ENCODE measurements at places on chromosomes 1 and 21. TPM values are rescaled to one million over a fixed set of nuclear protein-coding genes. Genes with fewer than 3 reads are reported as not detected.

- no peaks in the 10 kb centered on the region for H3K27me3 ChIP-seq
- no peak overlapping the region for H3K27ac ChIP-seq
- H3K4me1 ChIP-seq = no peaks in the 10 kb centered on the region
- no peaks in the 10 kb centered on the region for H3K36me3 ChIP-seq
- no peak for DNase-seq
Observed at GRCh38 chr1:43011020-43011419, 52.4 kb upstream of the SLC2A1 start.

DNA sequence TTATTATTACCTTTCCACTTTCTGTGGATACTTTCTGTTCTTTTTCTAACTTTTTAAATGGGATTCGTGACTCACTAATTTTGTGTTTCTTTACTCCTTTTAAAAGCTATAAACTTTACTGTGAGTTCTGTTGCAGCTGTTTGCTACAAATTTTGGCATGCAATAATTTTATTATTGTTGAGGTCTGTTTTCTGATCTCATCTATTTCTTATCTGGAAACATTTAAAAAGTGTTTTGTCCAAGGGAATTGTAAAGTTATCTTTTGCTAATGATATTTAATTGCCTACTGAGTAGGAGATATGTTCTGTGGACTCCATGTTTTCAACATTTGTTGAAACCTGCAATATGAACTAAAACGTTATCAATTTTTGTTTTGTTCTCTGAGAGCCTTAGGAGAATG lies 138.1 kb upstream of the COL6A1 start:
- DNase-seq = no peak
- peaks cover 4% of the 10 kb centered on the region for H3K27me3 ChIP-seq
- H3K27ac ChIP-seq = no peak overlapping the region
- H3K4me1 ChIP-seq = peaks cover 18% of the 10 kb centered on the region
- H3K36me3 ChIP-seq = peaks cover 2% of the 10 kb centered on the region
- no peak overlapping the region for H3K4me3 ChIP-seq

- no peaks in the 10 kb centered on the region for H3K27me3 ChIP-seq
- peak overlapping the region; percentile 83 for H3K27ac ChIP-seq
- no peaks in the 10 kb centered on the region for H3K36me3 ChIP-seq
- no peak for DNase-seq
- peak overlapping the region; percentile 19 for H3K4me3 ChIP-seq
- H3K4me1 ChIP-seq = peaks cover 87% of the 10 kb centered on the region
Observed at GRCh38 chr1:41672173-41672572, 187.7 kb upstream of the EDN2 start.

- H3K4me1 ChIP-seq = peaks cover 54% of the 10 kb centered on the region
- peaks cover 5% of the 10 kb centered on the region for H3K36me3 ChIP-seq
- DNase-seq = no peak
- H3K27me3 ChIP-seq = no peaks in the 10 kb centered on the region
Observed at GRCh38 chr1:168470901-168471431, 72.8 kb downstream of the XCL2 start.

DNA sequence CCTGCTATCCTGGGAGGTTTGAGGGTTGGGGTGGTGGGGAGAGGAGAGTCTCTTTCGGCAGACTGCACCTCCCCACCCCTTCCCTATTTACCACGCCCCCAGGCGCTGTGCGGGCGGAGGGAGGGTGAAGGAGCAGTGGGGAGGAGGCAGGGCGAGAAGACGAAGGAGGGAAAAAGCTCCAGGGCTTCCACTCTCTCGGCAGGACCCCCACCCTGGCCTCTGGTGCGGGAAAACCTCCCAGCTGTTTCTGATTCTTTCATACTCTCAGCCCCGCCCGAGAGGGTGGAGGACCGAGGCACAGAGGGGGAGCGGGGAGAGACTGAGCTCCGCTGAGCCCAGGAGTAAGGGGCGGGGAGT lies 866 bp upstream of the WNT2B start:
- peak; percentile 10 for DNase-seq
- H3K4me1 ChIP-seq = peaks cover 2% of the 10 kb centered on the region
- H3K27me3 ChIP-seq = peaks cover 37% of the 10 kb centered on the region
- no peak overlapping the region for H3K27ac ChIP-seq
- H3K4me3 ChIP-seq = peak overlapping the region; percentile 67

- peaks cover 3% of the 10 kb centered on the region for H3K36me3 ChIP-seq
- peaks cover 40% of the 10 kb centered on the region for H3K4me1 ChIP-seq
- DNase-seq = no peak
- peak overlapping the region; percentile 87 for H3K4me3 ChIP-seq
Observed at GRCh38 chr1:35931446-35932157, 697 bp downstream of the AGO3 start.

DNA sequence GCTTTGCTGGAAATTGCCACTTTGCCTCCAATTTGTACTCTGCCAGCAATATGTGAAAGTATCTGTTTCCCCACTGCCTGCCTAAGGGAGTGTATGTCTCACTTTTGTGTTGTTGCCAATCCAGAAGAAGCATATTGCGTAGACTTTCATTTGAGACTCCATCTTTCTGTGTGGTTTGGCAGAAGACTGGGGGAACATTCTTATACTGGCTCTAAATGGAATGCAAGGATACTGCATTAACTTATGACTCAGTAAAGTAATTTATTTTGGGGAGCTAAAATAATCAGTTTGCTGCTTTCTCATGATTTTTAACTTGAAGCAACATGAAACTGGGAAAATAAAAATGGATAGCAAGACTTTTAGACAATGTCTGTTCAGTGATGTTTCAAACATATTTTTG lies 107.7 kb upstream of the TMPRSS2 start:
- H3K4me3 ChIP-seq = no peak overlapping the region
- H3K36me3 ChIP-seq = no peaks in the 10 kb centered on the region
- no peak for DNase-seq
- H3K4me1 ChIP-seq = no peaks in the 10 kb centered on the region
- H3K27me3 ChIP-seq = peaks cover 10% of the 10 kb centered on the region

GRCh38 chr1:116851846-116852245 lies 57.9 kb upstream of the PTGFRN start:
- peaks cover 29% of the 10 kb centered on the region for H3K4me1 ChIP-seq
- no peak overlapping the region for H3K27ac ChIP-seq
- no peaks in the 10 kb centered on the region for H3K27me3 ChIP-seq
- no peak for DNase-seq
- H3K36me3 ChIP-seq = no peaks in the 10 kb centered on the region

DNA sequence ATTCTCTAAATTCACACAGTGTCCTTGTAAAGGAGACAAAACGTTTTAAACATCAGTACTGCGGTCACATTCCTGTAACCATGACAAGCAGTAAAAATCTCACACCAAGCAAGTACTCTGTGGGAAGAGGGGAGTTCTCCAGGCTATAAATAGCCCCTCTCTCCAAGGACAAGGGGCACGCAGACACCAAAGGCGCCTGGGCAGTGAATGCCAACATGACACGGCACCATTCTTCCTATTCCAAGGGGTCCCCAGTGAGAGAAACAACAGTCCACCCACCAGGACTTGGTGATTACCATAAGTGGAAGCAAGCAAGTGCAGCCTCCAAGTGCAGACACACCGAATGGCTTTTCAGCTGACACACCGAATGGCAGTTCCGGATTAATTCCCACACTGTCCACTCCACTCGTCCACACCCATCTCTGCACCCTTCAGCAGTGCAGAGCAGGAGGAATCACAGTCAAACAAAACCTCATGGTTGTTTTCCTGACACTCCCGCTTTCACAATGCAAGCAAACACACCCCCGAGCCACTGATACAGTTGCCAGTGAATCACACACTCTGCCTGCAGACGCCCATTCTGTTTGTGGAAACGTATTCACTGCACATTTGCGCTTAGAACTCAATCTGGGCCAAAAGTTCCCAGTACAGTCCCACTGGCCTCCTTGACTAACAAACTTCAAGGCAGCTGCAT lies 1.8 kb downstream of the PTTG1IP start:
- no peak for DNase-seq
- peak overlapping the region; percentile 51 for H3K27ac ChIP-seq
- peaks cover 59% of the 10 kb centered on the region for H3K4me1 ChIP-seq
- no peaks in the 10 kb centered on the region for H3K27me3 ChIP-seq
- peaks cover 23% of the 10 kb centered on the region for H3K36me3 ChIP-seq

GRCh38 chr1:100543640-100544039 lies 5.7 kb downstream of the GPR88 start:
- H3K4me3 ChIP-seq = no peak overlapping the region
- DNase-seq = peak; percentile 74
- peaks cover 6% of the 10 kb centered on the region for H3K4me1 ChIP-seq
- H3K27ac ChIP-seq = no peak overlapping the region

GRCh38 chr1:240927821-240928220 lies 315.9 kb upstream of the GREM2 start:
- H3K27me3 ChIP-seq = no peaks in the 10 kb centered on the region
- no peak for DNase-seq
- H3K36me3 ChIP-seq = no peaks in the 10 kb centered on the region
- no peak overlapping the region for H3K27ac ChIP-seq
- H3K4me3 ChIP-seq = no peak overlapping the region

DNA sequence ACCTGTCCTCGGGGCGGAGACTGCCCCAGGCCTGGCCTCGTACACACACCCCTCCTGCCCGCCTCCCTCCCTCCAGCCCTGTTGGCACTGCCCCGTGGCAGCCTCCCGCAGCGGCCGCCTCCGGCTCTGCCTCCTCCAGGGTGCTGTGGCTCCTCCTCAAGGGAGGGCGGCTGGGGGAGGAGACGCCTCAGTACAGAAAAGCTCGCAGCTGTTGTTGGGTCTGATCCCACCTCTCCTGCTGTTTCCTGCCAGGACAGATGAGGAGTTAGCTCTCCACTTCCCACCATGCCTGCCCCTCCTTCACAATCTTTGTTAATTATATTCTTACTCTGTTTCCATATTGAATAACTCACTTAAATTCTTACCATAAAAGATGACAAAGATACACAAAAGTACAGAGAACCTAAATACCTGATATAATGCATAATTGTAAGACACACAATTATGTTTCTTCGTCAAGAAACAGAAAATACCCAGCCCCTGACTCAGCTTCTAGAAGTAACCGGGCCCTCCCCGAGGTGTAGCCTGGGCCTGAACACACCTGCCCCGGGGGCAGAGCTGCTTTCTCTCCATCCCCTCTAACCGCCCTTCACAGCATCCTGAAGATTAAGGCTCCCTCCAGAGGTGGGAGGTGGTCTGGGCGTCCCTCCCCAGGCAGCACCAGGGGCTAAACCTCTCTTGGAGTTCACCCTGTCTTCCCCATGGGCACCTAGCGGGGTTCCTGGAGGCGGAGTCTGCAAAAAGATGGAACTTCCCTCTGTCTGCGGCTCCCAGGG lies 30.6 kb upstream of the COL6A1 start:
- no peak overlapping the region for H3K4me3 ChIP-seq
- peaks cover 6% of the 10 kb centered on the region for H3K27me3 ChIP-seq
- no peaks in the 10 kb centered on the region for H3K36me3 ChIP-seq
- DNase-seq = no peak

DNA sequence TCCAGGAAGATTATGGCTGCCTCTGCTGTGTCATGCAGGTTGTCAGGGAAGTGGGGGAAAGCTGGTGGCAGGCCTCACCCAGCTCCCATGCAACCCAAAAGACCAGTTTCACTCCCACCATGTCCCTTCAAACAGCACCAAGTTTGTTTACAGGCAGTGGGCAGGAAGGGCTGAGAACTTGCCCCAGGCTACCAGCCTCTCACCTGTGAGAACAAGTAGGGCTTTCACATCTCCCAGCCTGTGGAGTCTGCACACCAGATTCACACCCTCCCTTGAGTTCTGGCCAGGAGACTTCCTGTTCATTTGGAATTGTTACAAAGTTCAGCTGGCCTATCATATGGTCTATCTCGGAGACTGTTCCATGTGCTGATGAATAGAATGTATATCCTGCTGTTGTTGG lies 27.8 kb downstream of the RPAP2 start:
- no peak overlapping the region for H3K4me3 ChIP-seq
- no peak for DNase-seq

GRCh38 chr1:9400425-9401079 lies 107.9 kb downstream of the SPSB1 start:
- no peak overlapping the region for H3K27ac ChIP-seq
- peak; percentile 35 for DNase-seq
- peaks cover 8% of the 10 kb centered on the region for H3K4me1 ChIP-seq
- no peak overlapping the region for H3K4me3 ChIP-seq
- no peaks in the 10 kb centered on the region for H3K36me3 ChIP-seq
- H3K27me3 ChIP-seq = no peaks in the 10 kb centered on the region

DNA sequence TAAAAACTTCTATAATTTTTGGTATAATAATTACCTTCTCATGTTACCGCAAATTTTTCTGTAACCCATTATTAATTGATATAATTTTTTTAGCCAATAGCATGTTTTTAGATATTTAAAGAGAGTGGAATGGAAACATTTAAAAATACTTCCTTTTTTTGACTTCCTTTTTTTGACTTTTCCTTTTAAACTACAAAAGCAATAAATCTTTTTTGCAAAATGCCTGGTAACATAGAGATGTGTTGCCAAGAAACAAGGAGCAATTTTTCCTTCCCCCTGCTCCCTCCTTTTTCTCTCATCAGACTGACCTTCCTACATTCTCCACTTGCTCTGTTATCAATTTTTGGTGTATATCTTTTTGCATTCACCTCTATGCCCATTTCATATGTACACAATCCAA lies 666.2 kb downstream of the ADGRL2 start:
- no peaks in the 10 kb centered on the region for H3K36me3 ChIP-seq
- H3K4me1 ChIP-seq = no peaks in the 10 kb centered on the region
- no peaks in the 10 kb centered on the region for H3K27me3 ChIP-seq
- H3K4me3 ChIP-seq = no peak overlapping the region

DNA sequence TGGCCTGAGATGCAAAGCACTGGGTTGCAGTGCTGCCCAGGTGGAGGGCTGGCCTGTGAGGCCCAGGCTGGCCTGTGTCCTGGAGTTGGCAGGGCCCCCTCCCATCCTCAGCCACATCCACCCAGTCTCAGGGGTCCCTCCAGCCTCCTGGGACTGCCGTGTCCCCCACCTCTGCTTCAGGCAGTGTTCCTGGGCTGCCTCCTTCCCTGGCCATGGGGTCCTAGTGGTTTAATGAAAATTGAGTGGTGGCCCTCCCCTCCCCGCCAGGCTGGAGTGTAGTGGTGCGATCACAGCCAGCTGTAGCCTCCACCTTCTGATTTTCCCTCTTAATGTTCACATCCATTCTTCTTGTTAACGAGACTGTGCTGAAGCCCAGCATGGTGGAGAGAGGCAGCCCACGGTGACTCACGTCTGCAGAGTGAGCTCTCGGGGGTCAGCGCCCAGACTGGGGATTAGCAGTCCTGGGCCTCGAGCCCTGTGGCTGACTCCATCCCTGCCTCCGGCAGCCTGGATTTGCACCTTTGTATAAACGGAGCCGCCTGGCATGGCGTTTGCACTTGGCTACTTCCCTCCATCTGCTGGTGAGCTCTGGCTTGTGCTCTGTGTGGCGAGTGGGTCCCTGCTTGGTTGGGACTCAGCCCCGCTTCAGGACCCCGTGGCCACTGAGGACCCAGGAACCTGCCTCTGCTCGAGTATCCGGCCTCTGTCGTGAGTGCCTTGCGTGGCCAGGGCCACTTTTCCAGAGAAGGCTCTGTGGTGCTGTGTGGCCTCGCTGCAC lies 6.9 kb downstream of the MIB2 start:
- H3K36me3 ChIP-seq = no peaks in the 10 kb centered on the region
- no peak overlapping the region for H3K27ac ChIP-seq
- H3K4me1 ChIP-seq = peaks cover 5% of the 10 kb centered on the region

The CDC20 gene
- 160 TPM for total RNA-seq

The AK5 gene
- 5.6 TPM for total RNA-seq

The C1orf50 gene
- total RNA-seq = 5.2 TPM

The ATP5IF1 gene
- total RNA-seq = 170 TPM

The CD84 gene
- total RNA-seq = 20.1 TPM

The ADAMTS1 gene
- total RNA-seq = 0.20 TPM

The PARK7 gene
- 539 TPM for total RNA-seq

The S100A8 gene
- total RNA-seq = not detected

The SEMA6C gene
- 3.7 TPM for total RNA-seq
